Dermis microvascular lymphatic vessel endothelial cell (primary cell): ENCODE measurements at places on chromosomes 2 and 18. TPM values are rescaled to one million over a fixed set of nuclear protein-coding genes. Genes with fewer than 3 reads are reported as not detected.

GRCh38 chr18:8121101-8121500 is 488.1 kb upstream of the RAB12 start:
- DNase-seq: no peak

- DNase-seq: peak; percentile 61
Measured at GRCh38 chr2:210195101-210195852, 24.1 kb upstream of the KANSL1L start.

DNA sequence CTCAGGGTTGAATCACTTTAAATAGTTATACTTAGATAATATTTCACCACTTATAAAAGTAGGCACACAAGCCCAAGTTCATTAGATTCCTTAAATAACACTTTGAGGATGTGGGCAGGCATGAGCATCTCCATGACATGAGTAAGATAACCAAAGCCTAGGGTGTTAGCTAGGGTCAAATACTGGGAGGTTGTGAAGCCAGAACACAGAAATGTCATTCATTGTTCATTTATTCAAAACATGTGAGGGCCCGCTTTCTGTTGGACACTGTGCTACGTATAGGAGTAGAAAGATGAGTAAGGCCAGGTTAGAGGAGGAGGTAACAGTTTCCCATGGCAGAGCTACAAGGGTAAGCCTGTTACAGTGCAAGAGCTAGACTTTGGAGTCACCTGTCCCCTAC is 93.5 kb upstream of the NEDD4L start:
- no peak for DNase-seq

DNA sequence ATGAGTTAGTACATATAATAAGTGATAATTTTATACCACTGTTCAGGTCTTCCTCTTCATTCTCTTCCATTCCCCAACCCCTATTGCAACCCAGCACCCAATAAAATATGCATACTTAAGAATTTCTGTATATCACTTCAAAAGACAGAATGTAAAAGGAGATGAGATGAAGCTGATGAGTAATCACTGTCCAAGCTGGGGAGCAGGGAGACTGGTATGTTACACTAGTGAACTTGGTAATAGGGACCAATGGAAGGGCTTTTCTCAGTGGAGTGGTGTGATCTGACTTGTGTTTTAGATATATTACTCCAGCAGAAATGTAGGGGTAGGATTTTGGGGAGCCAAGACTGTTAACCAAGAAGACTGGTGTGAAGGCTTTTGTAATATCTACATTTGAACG is 18.0 kb upstream of the ARHGAP28 start:
- no peak for DNase-seq

- no peak for DNase-seq
Measured at GRCh38 chr2:154198866-154199265, 327.1 kb downstream of the GALNT13 start.

DNA sequence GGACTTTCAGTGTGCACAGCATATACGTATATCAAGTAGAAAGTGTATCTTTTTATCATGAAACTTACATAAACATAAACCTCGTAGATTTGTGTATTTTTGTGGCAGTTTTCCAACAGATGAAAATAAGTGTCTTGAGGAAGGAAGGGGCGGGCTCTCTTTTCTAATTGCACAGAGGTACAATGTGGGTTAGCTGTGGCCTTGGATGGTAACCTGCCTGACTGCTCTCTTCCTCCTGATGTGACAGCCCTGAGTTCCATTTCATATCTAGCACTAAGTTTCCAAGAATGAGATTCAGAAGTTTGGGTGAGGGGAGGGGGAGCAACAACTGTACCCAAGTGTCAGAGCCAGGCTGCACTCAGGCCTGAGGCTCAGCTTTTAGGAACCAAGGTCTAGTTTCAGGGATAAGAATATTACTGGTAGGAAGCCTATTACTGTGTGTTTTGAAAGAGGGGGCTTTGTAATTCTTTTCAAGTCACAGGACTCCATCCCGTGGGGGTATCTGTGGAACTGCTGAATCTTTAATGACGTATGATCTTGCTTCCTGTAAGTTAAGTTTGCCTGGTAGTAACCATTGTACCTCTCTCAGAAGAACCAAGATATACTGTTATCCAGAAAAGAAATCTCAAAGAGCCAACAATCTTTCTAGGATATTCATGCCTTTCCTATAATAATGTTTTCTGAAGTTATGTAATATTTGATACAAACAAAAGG is 483.7 kb downstream of the PTPRM start:
- no peak for DNase-seq

DNA sequence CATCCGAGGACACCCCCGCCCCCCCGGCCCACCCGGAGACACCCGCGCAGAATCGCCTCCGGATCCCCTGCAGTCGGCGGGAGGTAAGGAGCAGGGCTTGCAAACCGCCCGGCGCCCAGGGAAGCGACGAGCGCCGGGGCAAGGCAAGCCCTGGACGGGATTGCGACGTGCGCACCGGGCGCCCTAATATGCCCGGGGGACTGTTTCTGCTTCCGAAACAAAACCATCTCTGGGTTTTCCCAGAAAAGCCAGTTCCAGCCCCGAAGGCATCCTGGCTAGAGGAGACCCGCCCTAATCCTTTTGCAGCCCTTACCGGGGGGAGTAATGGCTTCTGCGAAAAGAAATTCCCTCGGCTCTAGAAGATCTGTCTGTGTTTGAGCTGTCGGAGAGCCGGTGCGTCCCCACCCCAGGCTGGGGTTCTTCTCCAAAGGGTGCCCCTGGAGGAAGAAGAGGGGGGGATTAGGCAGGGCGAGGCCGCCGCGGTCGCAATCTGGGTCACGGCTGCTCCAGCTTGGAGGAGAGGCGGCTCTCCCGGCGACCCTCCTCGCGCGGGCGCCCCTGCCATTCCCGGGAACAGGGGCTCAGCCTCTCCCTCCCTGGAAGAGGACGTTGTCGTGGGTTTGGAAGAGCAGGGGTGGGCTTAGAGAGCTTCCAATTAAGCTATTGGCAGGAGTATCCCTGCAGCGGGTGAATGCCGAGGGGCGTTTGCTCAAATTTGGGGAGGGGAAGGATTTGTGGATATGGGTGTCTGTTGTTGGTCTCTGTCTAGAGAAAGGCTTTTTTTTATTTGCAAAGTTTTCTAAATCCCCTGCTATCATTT is 521 bp downstream of the MYCN start:
- DNase-seq: no peak

DNA sequence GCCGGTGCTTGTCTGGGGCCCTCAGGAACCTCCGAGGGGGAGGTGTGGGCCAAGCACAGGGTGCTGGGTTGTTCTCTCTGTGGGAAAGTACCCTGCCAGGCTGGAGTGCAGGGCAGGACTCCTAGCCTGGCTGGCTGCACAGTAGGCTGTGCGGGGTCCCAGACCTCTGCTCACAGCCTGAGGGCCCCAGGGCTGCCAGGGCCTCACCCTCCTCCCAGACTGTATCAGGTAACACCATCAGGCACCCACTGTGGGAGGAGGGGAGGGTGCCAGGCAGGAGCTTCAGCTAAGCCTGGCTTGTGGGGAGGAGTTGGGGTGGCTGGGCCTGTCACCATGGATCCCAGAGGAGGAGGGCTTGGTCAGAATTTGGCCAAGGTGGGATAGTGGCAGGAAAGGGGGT is 211.9 kb upstream of the SMAD2 start:
- DNase-seq: no peak

DNA sequence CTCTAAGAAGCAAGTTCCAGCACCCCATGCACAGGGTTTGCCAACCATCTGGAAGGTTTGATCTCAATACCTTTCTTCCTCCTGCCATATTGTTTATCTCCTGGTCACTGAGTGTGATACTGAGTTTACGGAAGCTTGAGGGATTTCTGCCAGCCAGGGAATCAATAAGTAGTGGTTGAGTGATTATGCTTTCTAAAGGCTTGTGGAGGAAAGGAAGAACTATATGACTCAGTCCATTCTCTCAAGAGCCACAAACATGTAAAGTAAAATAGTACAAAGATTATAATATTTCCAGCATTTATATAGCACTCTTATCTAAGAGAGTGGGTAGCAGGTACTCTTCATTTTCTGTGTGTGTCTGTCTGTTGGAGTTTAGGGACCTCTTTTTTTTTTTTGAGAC is 49.2 kb downstream of the SLC4A3 start:
- DNase-seq: no peak

DNA sequence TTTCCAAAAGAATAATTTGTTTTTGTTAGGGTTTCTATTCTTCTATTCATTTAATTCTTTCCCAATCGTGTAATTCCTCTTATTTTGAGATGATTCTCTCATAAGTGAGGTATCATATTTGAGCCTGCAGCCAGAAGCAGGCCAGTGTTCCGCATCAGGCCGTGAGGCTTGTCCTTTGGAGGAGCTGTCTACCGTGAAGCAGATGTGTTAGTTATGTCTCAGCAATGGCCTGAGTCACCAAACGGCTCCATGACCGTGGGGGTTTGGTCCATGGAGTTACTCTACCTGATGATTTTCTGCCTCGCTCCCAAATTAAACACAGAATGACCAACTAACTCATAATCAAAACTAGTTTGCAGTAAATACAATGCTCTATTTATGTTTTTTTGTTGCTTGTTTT is 64.2 kb upstream of the TMEM87B start:
- no peak for DNase-seq

GRCh38 chr2:16181062-16181740 is 240.9 kb downstream of the MYCN start:
- no peak for DNase-seq

GRCh38 chr18:80198994-80199748 is 48.1 kb downstream of the PARD6G start:
- no peak for DNase-seq

DNA sequence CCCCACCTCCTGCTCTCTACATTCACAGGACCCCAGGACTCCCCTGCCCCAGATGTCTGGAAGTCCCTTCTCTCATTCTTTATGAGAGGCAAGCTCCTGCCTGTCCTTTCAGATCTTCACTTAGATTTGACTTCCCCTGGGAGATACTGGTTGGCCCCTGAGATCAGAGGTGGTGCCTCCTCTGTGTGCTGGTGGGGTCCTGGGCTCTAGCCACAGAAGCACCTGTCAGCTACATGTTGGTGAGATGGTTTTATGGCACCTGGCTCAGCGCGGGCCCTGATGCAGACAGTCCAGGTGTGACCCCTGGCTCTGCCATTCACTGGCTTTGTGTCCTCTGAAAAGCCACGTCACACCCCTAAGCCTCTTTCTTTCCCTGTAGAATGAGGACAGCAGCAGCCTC is 369.6 kb upstream of the ID2 start:
- no peak for DNase-seq

- DNase-seq: no peak
Measured at GRCh38 chr2:84896567-84896966, 8.9 kb upstream of the TMSB10 start.

- DNase-seq: peak; percentile 82
Measured at GRCh38 chr2:236939721-236940231, 145.9 kb upstream of the COPS8 start.

GRCh38 chr2:41313082-41313481 is 734.7 kb upstream of the PKDCC start:
- no peak for DNase-seq

- DNase-seq: no peak
Measured at GRCh38 chr2:76569819-76570218, 859.1 kb upstream of the GCFC2 start.

DNA sequence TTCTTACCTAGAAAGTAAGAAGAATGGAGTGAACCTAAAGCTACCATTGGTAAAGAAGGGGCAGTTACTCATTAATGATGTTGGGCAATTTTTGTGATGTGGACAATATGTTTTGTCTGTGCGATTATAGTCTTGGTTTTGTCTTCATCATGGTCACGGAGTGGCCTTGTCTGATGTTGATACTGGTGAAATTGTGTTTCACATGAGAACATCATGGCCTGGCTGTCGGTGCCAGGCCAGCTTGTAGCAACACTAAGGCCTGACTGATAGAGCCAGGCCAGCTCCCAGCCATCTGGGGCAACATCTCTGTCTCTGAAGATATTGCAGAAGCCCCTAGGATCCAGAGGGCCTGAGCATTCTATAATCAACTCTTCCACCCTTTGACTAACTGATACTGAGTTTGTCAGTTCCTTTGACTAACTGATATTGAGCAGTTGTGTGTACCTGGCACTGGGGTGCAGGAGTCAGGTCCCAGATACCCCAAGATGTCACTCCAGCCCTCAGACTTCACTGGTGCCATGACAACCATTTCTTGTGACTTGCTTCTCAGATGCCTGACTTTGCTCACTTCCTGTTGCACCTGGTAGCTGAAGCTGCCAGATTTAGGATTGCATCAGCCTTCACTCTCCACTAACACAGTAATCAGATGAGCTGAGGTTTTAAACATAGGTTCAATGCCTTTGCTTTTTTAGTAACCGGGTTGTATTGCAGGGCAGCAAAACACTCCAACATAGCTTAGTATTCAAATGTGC is 62.5 kb downstream of the RPIA start:
- no peak for DNase-seq

DNA sequence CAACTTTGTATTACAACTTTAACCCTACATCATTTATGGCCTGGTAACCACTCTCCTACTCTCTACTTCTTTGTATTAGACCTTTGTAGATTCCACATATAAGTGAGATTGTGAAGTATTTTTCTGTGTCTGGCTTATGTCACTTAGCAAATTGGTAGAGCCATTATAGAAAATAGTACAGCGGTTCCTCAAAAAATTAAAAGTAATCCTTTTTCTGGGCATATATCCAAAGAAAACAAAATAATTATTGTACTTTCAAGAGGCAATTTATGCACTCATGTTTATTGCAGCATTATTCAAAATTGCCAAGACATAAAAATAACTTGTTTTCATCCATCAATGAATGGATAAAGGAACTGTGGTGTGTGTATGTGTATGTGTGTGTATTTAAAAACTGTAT is 537.5 kb upstream of the FSIP2 start:
- DNase-seq: no peak

DNA sequence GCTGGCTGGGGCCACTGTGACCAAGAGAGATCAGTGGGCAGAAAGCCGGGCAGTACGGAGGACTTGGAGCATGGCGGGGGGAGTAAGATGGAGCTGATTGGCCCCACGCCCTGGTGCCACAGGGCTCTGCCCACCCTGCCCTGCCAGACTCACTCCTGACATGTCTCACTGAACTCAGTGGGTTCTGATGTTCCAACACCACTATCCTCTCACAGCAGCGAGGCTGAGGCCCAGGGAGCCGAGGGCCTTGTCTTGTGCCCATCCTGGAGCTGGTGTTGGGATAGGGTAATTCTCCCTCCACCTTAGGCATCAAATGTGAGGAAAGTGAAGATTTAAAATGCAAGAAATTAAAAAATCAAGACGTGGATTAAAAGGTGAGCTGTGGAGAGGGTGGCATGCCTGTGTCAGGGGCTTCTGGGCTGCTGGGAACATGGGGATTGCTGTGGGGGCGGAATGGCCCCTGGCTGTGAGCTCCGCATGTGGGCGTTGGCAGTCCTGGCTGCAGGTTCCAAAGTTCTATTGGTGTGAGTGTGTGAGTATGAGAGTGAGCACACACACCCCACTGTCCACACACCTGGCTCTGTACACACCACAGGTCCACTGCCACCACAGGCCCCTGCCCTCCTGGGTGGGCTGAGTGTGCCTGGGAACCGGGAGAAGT is 283.5 kb upstream of the HS6ST1 start:
- no peak for DNase-seq

GRCh38 chr2:116416731-116417377 is 1397.6 kb upstream of the DDX18 start:
- no peak for DNase-seq

The FZD7 gene
- total RNA-seq: under 0.01 and 0.13 TPM in 2 replicates

The SERPINB11 gene
- not detected in 2 replicates for total RNA-seq

The ADNP2 gene
- total RNA-seq: 12.2 and 15.2 TPM in 2 replicates

The MOGAT1 gene
- not detected in 2 replicates for total RNA-seq

The DHRS9 gene
- total RNA-seq: not detected in 2 replicates

The IL37 gene
- total RNA-seq: not detected in 2 replicates

The FRZB gene
- 0.13 and 0.51 TPM in 2 replicates for total RNA-seq
